ENCODE measurements at places on chromosomes 7 and 10.

DNA sequence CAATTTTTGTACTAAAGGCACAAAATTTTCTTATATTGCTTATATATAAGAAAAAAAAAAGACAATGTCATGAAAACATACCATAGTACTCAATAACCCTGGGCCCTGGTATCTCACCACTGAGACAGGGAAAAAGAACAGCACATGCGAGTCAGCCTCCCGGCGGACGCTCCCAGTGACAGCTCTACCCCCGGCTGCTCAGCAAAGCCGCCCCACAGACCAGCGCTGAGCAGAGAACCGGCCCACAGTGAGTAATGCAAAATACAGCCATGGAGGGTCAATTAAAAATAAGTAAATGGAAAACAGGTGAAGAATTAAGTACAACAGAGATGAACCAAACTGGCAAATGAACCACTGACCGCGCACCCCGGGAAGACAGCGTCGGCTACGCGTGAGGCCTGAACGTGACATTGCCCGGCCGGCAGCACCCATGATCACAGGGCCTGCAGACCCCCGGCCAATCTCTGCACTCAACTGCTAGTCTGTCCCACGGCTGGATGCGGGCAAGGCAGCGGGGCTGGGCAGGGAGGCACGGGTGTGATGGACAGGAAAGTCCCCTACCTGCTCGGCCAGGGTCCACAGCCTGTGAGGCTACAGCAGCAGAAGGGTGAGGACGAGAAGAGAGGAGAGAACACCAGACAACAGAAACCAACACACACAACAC is 175.9 kb downstream of the ZMYND11 start:
- DNase-seq = no peak

GRCh38 chr10:113518816-113519591 is 33.8 kb upstream of the HABP2 start:
- DNase-seq = no peak

DNA sequence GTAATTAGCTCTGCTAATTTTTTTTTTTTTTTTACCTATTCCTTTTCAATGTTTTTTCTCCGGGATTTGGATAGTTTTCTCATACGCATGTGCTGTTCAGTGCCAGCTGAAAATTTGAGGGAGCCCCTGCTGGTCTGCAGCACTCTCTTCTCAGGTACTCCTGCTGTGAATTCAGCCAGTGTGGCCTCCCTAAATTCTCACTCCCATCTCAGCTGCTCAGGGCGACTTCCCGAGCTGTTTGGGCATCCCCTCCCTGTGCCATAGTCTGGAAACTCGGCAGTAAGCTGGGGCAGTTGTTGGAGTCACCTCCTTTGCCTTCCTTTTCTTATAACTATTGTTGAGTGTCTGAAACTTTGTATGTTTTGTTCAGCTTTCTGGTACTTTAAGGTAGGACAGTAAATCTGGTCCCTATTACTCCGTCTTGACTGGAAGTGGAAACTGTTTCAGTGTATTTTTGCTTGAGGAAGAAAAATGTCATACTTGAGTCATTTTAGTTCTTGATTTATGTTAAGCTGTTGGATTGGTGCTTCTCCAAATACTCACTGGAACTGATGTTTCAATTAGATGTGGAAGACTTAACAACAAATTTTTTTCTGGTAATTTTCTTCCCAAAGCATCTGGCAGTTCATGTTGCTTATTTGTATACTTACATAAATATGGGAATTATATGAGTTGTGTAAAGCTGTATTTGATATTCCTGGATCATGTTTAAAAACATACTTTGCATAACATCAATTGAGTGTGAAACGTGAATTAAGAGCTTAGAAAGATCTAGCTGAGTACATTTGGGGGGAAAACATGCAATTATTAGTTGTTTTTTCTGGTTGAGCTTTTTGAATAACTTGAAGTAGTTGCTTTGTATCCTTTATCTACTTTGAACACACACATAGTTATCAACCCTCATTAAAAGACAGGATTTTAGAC is 33.7 kb downstream of the MINPP1 start:
- no peak for DNase-seq

DNA sequence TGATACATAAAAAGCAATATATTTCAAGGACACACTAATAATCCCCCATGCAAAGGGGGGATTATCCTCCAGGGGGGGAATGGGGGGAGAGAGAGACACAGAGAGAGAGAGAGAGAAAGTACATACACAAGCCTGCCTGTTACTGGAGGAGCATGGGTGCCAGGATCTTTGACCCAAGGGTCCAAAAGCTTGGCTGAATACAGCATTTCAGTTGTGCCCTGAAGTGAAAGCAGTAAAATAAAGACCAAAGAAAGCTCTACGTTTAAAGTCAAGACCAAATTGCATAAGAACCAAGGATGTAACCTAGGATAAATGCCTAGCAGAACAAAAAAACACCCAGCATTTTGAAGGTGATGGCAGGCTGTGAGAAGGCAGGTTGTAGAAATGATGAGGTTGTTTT is 27.8 kb upstream of the ITGB8 start:
- DNase-seq = no peak

DNA sequence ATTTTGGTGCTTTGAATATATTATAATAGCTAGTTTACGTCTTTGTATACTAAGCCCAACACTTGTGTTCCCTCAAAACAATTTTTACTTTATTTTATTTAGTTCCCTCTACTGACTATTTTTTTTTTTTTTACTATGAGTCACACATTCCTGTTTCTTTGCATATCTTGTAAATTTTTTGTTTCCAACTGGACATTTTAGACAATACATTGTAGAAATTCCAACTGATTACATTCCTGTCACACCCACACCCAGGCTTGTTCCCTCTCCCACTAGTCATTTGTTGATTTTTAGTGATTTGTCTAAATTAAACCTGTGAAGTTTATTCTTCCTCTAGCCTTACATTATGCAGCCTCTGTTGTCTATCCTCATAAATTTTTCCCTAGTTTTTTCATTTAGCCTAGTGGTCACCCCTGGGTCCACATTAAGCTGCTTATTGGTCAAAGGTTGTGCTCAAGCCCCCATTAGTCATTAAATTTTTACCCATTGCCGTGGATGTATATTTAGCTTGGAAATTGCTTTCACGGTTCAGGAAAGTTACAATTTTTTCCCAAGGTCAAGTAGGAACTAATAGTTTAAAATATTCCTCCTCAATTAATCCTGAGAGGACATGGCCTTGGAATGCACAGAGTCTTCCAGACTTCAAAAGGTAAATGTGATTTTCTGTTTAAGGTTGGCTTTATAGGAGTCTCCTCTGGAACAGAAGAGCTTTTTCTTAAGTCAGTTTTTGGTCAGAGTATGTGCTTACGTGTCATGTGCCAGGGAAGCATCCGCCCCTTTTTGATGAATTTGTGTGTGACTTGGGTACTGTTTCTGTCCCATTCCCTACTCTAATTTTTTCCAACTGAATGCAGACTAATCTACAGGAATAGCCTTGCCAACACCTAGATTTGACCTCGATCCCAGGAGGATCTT is 207.6 kb upstream of the TMEM72 start:
- no peak for DNase-seq

GRCh38 chr10:27607591-27607990 is 103.5 kb downstream of the RAB18 start:
- DNase-seq = no peak

DNA sequence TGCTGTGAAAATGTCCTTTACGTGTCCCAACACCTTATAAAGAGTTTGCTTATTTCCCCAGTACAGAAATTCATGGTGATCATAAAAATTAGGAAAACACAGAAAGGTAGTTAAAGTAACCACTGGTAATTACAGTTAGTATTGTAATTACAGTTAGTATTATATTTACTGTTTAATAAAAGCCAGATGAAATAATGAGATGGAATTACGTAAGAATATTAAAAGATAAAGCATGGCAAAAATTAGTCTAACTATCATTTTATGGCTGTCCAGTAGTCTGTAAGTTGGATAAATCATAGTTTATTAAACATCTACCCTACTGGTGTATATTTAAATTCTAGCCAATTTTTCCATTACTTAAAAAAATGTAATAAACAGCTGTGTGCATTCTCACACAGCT is 638.8 kb downstream of the ACTR3B start:
- DNase-seq = no peak

GRCh38 chr10:43287056-43288007 is 20.5 kb upstream of the RASGEF1A start:
- DNase-seq = no peak

DNA sequence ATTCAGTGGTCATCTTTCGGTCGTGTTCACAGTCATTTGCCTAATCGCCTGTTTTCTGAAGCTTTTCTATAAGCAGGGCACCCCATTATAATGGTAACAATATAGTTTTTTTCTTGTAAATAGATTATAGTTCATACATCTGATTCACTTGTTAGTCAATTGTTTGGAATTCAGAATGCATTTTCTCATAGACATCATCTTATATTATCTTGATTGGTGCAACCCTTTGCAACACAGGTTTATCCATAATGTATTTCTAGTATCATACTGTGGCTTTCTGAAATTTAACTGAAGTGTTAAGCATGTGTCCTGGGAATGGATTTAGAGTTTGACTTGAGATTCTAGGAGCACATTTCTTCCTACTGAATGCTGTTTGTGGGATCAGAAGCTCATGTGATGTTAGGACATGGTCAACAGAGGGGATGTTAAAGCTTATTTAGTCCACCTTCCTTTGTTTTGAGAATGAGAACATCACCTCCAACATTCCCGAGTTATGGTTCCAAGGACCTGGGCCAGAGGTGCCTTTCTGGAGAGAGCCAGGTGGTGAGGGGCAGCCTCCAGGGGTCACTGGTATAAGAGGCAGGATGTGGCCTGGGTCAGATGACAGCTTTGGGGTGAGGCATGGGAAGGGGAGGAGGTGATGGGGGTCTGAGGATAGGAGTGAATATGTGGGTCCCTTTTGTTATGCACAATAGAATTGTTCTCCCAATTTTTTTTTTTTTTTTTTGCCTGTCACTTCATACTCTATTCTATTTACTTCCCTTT is 415.6 kb downstream of the EXOC4 start:
- no peak for DNase-seq

- no peak for DNase-seq
Observed at GRCh38 chr10:35870665-35871310, 228.7 kb upstream of the FZD8 start.

DNA sequence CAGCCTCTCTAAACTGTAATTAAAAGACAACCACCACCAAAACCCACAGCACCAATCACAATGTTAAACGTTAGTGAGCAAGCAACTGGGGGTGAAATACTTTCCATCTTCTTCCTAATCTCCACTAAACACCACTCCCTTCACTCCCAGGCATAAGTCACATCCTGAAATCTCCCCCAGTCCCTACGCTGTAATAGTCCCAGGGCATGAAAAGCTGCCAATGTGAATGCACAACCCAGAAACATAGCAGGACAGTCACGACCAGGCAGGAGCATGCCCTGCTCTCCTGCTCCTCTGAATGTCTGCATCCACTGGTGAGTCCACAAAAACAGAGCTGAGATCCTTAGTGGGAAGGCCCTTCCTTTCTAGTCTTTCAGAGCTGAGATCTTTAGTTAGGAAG is 288.9 kb downstream of the PARD3 start:
- no peak for DNase-seq

GRCh38 chr10:5813091-5813340 is 218 bp downstream of the GDI2 start:
- DNase-seq = no peak

- no peak for DNase-seq
Observed at GRCh38 chr7:139737221-139738100, 40.3 kb downstream of the HIPK2 start.

- no peak for DNase-seq
Observed at GRCh38 chr10:121823993-121824463, 103.8 kb downstream of the ATE1 start.

- no peak for DNase-seq
Observed at GRCh38 chr7:64875658-64876406, 27.2 kb upstream of the ZNF273 start.

GRCh38 chr7:29289156-29290021 is 94.8 kb downstream of the CHN2 start:
- DNase-seq = no peak

DNA sequence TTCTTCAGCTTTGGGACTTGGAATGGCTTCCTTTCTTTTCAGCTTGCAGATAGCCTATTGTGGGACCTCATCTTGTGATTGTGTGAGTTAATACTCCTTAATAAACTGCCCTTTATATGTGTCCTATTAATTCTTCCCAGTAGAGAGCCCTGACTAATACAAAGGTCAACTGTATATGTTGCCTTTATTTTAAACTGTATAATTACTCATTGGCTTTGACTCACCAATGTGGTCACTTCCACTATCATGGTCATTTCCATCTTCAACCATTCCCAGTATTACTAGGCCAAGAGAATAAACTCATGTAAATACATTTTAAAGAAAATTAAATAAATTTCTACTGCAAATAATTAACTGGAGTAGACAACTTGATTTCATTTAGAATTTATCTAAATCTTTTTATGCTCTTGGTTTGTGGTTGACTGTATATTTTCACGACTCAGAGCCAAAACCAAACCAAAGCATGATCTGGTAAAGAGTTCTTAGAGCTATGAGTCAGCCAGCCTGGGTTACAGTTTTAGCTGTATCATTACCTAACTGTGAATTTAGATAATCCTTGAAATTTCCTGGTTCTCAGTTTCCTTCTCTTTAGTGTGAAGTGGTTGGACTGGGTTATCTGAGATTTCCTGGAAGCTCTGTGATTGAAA is 188.4 kb downstream of the PPP1R3A start:
- no peak for DNase-seq

- DNase-seq = no peak
Observed at GRCh38 chr10:100864978-100865377, 47.8 kb upstream of the SLF2 start.

GRCh38 chr7:122626785-122627184 is 72.1 kb downstream of the RNF133 start:
- no peak for DNase-seq

- DNase-seq = no peak
Observed at GRCh38 chr7:87116315-87116714, 35.9 kb upstream of the DMTF1 start.

DNA sequence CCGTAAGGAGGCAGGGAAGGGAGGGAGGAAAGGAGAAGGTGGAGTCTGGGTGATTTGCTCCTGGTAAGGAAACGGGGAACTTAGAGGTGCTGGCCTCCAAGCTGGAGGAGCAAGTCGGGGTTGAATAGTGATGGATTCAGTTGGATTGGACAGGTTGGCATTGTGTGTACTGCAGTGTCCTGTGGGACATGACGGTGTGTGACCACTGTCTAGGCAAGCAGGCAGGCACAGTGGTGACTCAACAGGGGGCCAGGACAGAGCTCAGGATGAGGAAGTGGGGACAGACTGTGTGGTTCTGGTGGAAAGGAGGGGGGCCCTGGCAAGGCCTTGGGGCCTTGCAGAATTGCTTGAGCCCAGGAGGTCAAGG is 48.8 kb downstream of the COL26A1 start:
- no peak for DNase-seq

DNA sequence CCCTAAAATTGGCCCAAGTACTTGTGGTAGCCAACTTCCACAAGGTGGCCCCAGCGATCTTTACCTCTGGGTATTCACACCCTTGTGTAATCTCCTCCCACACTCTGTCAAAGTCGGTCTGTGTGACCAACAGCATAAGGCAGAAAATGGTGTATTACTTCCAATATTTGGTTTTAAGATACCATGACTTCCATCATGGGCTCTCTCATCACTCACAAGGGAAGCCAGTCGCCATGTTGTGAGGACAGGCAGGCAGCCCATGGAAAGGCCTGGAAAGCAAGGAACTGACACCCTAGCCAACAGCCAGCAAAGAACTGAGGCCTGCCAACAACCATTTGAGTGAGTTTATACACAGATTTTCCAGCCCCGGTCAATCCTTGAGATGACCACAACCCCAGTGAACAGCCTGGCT is 91.0 kb upstream of the KMT2E start:
- peak; percentile 29 for DNase-seq
